ENCODE measurements at places on chromosomes 6 and 20.

GRCh38 chr20:20317195-20317594 lies 50.7 kb upstream of the INSM1 start:
- no peak for DNase-seq

DNA sequence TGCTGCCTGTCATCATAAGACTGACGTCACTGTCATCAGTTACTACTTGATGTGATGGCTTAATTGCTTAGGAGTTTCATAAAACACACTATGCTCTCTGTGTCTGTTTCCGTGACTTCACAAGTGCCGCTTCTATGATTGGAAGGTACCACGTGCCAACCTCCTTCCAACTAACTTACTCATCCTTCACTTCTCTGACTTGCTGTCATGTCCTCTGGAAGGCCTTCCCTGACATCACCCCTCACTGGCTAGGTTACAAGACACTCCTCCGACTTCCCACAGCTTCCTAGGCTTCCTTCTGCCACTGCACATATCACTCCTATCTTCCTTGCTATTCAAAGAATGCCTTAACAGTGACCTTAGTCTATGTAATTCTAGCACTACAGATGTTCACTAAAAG lies 20.4 kb downstream of the SERINC3 start:
- no peak for DNase-seq

- DNase-seq: no peak
Measured at GRCh38 chr6:72626126-72626525, 4.3 kb downstream of the KCNQ5 start.

DNA sequence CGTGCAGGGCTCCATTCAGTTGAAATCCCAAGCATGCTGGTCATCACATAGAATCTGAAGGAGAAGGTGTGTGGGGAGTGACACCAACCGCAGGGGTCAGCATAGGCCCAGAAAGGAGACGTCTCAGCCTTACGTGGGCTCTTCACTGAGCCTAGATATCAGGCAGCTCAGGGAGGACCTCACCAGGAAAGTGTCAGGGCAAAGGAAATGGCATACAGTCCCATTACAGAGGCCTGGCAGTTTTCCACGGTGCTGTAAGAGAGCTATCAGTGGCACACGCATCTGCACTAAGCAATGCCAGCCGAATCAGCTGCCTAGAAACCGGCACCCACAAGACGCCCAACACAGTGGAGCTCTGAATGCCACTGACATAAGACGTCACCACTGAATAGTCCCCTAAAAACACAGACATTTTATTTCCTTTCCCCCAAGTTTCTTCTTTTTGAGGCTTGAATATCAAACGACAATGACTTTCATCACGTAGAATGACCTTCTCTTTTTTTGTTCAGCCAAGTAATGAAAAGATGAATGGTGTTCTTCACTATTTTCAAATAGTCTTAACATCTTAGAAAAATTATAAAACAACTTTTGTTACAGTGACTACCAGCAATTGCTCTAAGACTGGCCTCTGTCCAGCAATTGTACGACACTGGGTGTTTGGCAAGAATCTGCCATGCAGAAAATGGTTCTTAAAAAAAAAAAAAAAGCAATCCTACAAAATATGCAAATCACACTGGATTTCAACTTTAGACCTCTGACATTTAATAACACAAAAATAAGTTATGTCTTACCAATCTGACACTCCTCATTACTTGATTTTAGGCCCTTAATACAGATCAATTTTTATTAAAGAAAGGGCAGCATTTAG lies 88.9 kb upstream of the FOXQ1 start:
- peak; percentile 65 for DNase-seq

GRCh38 chr6:39190545-39191235 lies 38.6 kb downstream of the KCNK5 start:
- DNase-seq: no peak

DNA sequence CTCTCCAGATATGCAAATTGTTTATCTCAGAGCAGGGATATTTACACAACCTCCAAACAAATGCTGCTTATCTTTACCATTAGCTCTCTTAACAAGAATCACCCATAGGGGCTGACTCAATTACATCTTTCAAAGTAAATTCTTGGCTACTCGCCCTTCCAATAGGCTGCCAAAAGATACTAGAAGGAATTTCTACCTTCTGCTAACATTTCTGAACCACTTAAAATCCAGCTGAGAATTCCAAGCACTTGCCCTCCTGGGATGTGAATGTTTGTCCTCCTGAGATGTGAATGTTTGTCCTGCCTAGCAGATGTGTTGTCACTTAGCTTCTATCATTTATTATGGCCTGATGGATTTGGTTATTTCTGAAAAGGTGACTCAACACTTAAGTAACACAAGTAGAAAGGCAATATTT lies 388.0 kb downstream of the GJA1 start:
- DNase-seq: no peak

DNA sequence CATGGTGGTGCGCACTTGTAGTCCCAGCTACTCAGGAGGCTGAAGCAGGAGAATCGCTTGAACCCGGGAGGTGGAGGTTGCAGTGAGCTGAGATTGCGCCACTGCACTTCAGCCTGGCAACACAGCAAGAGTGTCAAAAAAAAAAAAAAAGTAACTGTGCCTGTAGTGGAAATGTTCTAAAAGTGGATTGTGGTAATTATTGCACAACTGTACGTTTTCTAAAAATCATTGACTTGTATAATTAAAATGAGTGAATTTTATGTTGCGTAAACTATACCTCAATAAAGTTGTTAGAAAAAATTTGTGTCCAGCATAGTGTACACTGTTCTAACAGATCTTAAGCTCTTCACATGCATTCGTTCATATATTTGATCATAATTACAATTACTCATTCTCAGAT lies 5.5 kb downstream of the SEC23B start:
- DNase-seq: no peak

- no peak for DNase-seq
Measured at GRCh38 chr6:24822696-24823095, 24.0 kb upstream of the ARMH2 start.

- DNase-seq: no peak
Measured at GRCh38 chr6:108074057-108074358, 533 bp downstream of the OSTM1 start.

- no peak for DNase-seq
Measured at GRCh38 chr6:168315596-168315995, 4.0 kb downstream of the DACT2 start.

DNA sequence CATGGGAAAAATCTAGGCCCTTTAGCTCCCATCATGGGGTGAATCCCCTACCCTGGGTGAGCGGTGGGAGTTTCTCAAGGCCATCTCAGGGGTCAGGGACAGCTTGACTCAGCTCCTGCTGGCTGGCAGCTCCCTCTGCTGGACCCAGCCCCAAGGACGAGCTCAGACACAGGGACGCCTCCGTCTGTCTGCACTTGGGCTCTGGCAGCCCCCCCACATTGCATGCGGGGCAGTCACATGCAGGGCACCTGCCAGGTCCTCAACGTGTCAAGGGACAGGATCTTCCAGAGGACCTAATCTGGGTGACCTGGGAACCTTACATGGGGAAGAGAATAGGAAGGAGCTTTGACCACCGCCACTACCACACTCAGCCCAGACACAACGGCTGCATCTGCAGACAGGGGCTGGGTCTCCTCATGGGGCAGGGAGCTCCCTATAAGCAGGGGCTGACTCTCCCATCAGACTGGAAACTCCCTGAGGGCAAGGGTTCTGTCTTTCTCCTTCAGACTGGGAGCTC lies 173.4 kb downstream of the MRPL14 start:
- DNase-seq: no peak

GRCh38 chr6:37520926-37521325 lies 21.2 kb upstream of the CCDC167 start:
- no peak for DNase-seq

GRCh38 chr6:48136856-48137255 lies 25.9 kb upstream of the PTCHD4 start:
- no peak for DNase-seq

All from putamen (tissue), 1 donor.